CD4-positive, alpha-beta T cell treated with Interleukin-15 for 4 hours (primary cell): ENCODE measurements at places on chromosomes 2 and 18.

GRCh38 chr2:22518641-22519040 is 866.3 kb upstream of the KLHL29 start:
- DNase-seq: no peak

DNA sequence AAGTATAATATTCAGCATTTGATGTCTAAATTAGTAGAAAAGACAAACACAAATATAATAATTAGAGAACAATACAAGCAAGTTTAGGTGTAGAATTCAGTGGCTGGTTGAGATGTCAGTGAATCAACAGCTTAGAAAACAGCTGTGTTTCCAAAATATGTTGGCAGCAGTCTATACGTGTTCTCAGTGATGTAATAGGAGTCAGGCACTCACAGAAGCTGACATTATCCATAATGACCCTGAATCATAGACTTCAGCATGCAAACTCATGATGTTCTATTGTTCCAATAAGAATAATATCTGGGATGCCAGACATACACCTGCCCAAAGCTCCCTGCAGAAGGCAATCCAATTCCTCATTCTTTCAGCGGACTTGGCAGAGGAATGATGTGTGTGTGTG is 164.7 kb downstream of the SLC8A1 start:
- DNase-seq: no peak

- DNase-seq: no peak
Observed at GRCh38 chr2:207749873-207750272, 19.8 kb downstream of the FZD5 start.

DNA sequence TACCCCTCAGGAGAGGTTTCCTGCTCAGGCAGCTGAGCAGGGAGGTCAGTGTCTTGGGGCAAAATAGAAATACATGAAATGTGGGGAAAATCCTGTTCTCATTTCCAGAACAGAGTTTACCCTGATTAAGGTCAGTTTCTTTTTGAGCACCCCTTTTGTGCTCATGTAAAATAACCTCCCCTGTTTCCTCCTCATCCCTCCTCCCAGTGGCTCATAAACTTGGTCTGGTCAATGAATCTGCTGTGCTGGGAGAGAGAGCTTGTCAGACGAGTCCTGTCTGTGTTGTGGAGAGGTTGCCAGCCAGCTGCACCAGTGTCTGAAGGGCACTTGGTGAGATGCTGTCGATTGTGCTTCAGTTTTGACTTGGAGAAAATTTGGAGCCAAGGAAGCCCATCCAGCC is 48.6 kb downstream of the NTSR2 start:
- no peak for DNase-seq

DNA sequence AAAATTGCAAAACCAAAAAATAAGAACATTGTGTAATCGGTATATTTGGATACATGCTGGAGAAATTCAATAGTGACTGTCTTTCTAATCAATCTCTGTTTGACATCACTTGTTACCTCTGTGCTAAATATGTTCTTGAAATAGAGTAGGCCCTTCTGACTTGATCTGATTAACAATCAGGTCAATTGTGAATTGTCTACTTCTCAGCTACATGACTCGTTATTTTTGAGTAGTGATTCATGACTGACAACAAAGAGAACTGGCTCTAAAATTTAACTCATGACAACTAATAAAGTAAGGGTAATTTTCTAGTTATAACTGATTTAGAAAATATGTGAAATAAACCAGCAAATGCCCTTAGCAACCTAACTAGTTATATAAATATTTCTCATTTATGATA is 312.1 kb downstream of the TMX3 start:
- DNase-seq: no peak

- no peak for DNase-seq
Observed at GRCh38 chr2:49080681-49081080, 73.6 kb downstream of the FSHR start.

DNA sequence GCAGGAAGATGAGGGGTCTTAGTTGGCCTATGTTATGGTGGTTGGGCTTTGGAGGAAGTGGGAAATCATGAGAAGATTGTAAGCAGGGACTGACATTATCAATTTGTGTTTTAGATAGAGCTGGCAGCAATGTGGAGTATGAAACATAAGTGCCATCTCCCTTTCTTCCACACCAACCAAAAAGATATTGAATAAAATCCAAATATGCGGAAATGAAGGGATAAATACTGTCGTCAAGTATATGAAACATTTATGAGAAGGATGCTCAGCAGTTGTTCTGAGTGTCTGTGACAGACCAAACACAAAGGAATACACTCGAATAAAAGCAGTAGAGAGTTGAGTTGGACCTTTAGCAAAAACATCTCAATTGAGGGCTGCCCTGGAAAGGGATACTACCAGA is 1090.0 kb upstream of the ZEB2 start:
- no peak for DNase-seq

GRCh38 chr2:54638103-54638502 is 85.4 kb upstream of the EML6 start:
- no peak for DNase-seq

DNA sequence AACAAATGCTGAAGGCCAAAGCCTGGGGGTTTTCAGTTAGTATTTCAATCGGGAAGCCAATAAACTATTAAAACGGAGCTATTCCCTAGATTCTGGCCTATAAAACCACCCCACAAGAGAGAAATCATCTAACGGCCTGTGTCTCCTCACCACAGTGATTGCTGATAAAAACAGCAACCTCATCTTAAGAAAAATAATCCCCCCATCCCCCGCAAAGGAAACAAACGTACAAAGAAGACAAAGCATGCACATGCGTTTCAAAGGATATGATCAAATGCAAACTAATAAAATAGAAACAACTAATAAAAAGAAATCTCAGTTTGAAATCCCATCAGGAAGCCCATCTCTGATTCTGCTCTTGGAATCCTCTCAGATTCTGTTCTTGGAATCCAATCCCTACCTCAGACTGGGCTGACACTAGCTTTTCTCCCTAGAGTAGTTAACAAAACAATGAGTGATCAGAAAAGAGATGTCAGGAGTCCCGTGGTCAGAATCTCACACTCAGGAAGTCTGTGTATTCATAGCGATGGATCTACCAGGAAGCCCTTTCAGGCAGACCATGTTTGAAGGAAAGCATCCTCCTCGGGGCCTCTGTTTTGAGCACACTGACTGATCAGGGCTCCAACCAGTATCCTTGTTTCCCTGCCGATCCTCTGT is 150.7 kb downstream of the THADA start:
- no peak for DNase-seq

DNA sequence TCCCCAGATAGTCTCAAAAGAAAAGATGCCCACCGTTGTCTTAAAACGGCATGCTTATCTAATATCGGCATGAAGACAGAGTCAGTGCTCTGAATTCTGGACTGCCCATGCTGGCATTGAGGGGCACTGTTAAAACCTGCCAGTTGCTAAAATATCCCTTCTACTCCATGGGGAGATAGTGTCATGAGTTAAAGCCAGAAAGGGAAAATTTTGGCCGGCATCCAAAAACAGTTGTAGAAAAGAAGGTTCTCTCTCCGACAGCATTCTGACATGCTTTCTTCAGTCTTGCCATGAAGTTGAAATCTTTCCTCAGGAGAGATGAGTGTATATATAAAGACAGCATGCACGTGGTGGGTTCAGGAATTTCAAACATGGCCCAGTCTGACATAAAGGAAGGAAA is 401.3 kb upstream of the PIK3C3 start:
- no peak for DNase-seq

DNA sequence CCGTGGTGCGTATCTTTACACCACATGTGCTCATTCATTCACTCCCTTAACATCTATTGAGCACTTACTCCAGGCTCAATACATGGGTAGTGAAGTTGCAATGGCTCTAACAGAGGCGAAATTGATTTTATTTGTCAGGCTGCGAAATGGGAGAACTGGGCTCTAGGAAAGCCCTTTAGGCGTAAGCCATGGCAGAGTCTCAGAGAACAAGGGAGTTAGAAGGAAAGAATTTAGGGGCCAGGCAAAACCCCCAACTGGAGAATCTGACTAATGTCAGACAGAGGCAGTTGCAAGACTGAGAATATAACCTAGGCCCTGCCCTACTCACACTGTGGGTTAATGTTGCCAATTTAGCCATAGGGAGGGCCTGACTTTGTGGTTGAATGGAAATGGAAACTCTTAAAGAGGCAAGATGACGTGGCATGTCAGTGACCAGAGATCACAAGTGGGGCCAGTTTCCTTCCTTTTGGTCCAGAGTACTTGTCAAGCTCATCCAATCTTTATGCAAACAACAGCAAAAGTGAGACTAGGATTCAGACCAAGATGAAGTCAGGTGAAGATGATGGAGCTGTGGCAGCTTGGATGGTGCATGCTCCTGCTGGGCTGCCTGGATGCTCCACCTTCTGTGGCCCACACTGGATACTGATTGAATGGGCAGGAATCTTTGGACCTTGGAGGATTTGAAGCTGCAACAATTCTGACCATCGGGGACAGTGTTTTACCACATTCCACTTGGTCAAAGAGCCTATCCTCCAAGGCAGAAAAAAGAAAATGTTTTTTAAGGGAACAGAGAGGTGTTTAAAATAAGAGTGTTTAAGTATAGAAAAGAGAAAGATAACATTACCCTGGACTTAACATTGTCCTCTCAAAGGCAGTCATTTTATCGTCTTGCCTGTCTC is 92.2 kb downstream of the CAPN13 start:
- DNase-seq: no peak

DNA sequence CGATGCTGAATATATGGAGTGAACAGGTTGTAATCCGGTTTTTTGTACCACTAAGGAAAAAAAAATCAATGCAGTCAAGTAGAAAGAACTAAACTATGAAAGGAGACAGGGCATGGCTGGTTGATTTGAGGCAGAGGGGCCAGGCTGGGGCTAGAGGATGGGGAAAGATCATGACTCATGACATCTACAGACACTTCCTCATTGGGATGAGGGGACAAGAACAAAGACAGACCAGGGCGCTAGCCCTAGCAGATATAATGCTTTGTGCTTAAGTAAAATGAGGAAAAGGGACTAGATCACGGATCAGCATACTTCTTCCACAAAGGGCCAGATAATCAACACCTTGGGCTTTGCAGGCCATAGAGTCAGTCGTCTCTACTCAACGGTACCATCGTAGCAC is 55.8 kb downstream of the ST6GAL2 start:
- no peak for DNase-seq

DNA sequence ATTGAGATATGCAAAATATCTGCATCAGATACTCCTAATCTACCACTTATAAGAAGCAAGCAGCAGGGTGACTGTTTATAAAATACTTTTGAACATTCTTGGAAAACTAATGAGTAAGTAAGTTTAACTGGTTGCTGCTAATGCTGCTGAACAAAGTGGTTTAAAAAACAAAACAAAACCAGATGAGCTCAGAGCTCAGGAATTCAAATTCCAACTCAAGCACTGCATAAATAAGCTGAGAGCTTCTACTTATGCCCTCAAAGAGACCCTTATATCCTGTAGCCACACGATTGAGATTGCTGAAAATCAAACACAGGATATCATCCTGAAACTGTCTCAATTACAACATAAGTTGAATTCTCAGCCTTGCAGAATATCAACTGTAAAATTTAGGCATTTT is 62.3 kb upstream of the NYAP2 start:
- no peak for DNase-seq

GRCh38 chr2:74096052-74096451 is 51.7 kb downstream of the BOLA3 start:
- no peak for DNase-seq

DNA sequence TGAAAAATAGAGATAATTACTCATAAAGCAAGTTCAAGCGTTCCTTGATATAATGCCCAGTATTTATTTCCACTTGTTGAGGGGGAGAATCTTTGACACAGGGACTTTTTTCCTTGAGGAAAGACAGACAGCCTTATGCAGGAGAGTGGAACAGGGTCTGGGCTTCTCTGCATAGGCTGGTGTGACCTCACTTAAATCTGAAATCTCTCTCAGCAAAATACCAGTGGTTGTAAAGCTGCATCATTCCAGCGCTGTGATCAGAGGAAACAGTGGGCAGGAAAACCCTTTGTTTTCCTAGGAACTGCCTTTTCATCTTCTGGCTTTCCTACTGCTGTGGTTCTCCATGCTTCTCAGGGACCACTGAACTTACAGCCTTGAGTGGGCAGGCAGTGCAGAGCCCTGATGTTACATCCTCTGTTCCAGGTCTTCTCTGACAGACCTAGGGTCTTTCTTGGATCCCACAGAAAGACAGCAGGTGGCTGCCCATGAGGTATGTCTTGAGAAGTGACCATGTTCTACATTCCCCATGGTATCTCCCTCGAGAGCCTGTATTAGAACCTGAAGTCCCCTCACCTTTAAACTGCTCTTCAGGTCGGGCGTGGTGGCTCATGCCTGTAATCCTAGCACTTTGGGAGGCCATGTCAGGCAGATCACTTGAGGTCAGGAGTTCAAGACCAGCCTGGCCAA is 17.6 kb upstream of the MAP4K4 start:
- DNase-seq: no peak

GRCh38 chr2:196249860-196250259 is 78.5 kb upstream of the STK17B start:
- DNase-seq: no peak

DNA sequence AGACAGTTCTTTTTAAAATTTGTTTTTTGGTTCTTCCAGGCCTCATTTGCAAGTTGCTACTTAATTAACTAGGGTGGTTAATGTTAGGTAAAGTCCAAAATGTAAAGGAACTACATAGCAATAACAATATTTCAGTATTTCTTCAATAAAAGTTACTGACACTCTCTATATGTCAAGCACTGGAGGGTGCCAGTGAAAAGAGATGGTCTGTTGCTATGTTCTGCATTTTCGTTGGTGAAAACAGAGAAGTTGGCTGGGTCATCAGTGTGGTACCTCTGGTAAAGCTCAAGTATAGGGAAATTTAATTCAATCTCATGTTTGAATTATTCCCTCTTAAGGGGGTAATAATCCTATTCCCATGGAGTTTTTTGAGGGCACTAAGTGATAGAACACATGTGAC is 16.3 kb upstream of the SCN1A start:
- no peak for DNase-seq

- no peak for DNase-seq
Observed at GRCh38 chr2:166671801-166672200, 177.8 kb upstream of the SCN7A start.

- no peak for DNase-seq
Observed at GRCh38 chr18:56312551-56313335, 325.6 kb downstream of the TXNL1 start.

GRCh38 chr2:76749858-76750257 is 772.3 kb downstream of the LRRTM4 start:
- no peak for DNase-seq

DNA sequence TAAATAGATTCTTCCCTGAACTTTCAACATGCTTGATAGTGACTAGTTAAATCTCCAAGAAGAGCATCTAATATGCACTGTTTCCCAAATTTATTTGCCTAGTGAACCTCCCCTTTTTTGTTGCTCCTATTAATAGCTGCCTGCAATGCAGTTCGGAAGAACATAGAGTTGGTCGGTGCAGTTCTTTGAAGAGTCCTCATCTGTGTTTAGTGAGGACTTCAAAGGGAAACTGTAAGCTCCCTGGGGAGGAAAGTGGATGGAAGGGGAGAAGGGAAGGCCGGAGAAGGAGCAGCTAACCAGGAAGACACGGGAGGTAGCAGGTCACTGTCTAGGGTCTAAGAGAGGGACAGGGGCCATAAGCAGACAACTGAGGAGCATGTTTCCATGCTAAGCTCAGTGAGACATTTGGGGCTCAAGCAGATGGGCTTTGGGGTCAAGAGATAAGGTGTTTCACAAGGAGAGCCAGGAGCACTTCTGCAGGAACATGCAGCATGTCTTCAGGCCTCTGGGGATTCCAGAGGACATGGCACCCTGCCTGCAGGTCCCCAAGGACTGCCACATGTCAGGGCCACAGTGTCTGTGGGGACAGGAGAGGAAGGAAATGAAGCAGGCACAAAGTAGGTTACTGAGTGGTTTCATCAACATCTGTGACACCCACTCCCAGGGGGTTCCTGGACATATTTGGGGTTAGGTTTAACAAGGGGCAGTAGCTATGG is 48.7 kb upstream of the ANXA4 start:
- peak; percentile 31 for DNase-seq
